ENCODE measurements at places on chromosomes 3 and 15.

DNA sequence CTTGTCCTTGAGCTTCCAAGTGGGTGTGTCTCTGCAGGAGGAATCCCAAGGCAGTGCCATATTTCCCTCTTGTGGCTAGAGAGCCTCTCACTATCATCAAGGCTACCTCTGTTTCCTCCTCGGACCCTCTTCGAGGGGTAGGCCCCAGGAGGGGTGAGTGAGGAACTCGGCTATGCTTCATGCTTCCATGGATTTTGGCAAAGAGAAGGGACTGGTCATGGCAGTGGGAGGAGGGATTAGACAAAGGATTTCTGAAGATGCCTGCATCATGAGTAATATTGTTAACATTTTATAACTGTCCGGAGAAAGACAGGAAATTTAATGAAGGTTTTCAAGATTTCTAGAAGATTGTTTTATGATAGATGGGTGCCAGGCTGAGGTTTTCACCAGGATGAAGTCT is 241.5 kb downstream of the CLSTN2 start:
- no peak for DNase-seq

DNA sequence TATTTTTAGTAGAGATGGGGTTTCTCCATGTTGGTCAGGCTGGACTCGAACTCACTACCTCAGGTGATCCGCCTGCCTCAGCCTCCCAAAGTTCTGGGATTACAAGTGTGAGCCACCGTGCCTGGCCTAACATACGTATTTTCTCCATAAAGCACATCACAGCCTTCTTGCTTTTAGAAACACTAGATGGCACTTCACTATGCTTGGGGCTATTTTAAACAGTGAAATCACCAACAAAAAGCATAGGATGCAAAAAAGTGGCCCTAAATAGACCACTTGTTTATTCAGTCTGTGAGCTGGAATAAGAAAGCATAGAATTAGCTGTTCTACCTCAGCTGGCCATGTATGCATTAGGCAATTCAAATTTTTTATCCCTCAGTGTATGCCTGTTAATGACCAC is 46.0 kb downstream of the PRICKLE2 start:
- DNase-seq, result no peak

DNA sequence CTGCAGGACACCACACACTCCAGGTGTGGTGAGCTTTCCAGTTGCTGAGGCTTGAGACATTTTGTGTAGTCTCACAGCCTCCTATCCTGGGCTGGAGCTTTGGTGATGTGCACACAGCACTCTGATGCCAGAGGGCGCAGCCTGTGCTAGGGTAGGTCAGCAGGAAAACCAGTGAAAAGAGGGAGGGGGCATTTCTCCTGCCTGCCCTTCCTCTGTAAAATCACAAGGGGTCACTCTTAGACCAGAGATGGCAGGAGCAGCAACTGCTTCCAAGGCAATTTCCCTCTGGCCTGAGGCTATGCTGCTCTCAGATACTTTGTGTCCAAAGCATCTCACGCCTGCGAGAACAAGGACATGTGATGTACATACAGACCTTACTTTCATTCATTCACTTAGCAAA is 16.5 kb upstream of the MUSTN1 start:
- peak; percentile 3 for DNase-seq

DNA sequence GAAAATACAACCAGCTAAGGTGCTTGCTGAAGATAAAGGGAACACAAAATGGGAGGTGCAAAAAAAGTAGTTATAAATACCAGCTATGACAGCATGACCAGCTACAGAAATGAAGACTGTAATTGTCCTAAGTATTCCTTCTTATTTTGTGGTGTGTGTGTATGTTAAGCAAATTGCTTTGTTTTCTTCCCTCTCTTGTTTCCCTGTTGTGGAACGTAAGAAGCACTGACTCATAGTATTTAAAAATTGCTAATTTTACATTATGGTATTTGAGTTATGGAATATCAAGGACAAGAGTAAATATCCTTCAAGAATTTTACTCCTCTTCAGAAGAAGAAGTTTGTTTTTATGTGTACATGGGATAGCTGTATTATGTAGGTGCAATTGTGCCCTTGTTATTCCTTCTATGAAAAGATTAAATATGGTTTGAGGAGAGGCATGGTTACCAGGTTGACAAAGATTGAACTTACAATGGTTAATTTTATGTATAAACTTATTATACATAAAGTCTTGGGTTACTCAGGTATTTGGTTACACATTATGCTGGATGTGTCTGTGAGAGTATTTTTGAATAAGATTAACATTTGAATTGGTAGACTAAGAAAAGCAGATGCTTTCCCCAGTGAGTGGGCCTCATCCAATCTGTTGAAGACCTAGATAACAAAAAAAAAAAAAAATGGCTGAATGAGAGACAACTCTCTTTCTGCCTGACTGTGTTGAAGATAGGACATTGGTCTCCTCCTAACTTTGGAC is 1132.1 kb upstream of the ALCAM start:
- DNase-seq, result no peak

DNA sequence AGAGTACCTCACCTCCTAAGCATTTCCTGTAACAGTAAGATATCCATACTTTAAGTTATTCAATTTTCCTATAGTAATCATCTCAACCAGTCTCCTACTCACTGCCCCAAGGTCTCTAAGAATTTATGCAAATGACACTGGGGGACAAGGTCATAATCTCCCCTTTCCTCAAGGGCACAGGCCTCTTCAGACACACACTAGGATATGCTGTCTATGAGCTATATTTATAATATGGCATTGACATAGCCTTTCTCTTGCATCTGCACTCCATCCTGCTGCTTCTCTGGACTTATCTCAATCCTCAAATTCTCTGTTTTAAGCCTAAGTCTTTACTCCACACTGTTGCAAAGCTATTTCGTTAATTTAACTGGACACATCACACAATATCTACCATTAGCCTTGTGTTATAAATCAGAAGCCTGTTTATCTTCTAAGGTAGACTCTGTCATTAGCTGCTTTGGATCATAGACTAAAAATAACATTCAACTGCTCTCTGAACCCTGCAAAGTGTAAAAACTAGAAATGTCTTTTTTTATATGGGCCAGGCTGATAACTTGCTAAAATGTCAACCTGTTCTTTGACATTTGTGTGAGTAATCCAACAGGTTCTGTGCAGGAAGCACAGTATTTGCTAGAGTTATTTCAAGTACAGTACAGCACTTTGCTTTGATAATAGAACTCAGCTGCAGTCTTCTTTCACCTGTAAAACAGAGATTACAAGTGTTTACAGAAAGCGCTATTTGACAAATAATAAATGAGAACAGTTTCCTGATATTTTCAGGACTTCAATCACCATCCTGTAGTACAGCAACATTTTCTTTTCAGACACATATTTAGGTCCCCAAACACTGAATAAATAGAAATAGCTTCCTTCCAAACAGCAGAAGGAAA is 17.8 kb upstream of the SEC62 start:
- DNase-seq, result no peak

- no peak for DNase-seq
Measured at GRCh38 chr15:56804279-56804678, 71.0 kb upstream of the ZNF280D start.

DNA sequence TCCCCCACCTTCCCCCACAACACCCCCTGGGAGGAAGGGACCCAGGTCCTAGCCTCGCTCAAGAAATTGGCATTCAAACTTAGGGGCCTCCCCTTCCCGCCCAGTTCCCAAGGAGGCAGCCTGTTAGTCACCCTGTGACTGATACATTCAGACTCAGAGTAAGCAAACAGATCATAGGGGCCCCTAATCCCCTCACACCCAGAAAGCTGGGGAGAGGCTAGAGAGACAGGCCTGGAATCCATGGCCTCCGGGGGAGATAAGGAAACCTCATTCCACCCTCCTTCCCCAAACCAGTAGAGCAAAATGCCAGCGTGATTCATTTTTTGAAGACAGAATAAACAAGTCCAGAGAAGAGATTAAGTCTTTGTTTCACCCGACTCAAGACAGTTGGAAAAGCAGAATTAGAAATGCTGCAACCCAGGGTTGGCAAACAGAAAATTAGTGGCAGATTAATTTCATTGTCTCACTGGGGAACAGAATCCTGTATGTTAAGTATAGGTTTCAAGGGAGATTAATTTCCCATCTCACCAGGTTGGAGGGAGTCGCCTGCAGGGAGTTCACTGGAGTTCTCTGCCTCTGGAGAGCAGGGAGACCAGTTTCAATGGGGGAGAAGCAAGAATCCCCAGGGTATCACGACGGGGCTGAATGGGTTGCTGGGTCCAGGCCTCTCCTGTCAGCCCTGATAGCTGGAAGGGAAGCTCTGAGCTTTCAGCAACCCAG is 268.3 kb downstream of the UACA start:
- peak; percentile 79 for DNase-seq

DNA sequence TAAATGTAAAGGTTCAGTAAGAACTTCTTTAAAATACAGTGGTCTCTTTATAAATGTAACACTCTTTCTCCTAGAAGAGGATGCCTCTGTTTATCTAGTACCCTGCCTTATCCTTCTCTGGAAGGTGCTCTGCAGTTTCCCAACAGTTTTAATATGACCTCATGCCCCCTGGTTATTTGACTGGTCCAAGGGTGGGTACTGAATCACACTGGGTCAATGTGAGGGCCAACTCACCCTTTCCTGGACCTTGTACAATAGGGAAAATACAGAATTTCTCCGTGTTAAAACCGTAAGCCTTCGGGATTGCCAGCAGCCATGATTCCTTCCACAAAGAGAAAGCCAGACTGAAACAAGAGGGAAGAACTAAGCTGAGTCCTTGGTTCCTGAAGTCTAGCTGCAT is 9.2 kb downstream of the DCBLD2 start:
- DNase-seq, result no peak
